Thoracic aorta (tissue), 2 donors: ENCODE measurements at places on chromosomes 16 and 17.

GRCh38 chr17:75181608-75182318, 996 bp downstream of the SUMO2 start:
- no peak for DNase-seq
- H3K4me3 ChIP-seq: peak overlapping the region; percentile 97
- H3K27me3 ChIP-seq: no peaks in the 10 kb centered on the region
- peak overlapping the region; percentile 98 for H3K27ac ChIP-seq

GRCh38 chr16:88196471-88197400, 186.0 kb upstream of the ZNF469 start:
- no peak for DNase-seq
- no peaks in the 10 kb centered on the region for H3K4me1 ChIP-seq
- no peak overlapping the region for H3K27ac ChIP-seq
- H3K36me3 ChIP-seq: no peaks in the 10 kb centered on the region

DNA sequence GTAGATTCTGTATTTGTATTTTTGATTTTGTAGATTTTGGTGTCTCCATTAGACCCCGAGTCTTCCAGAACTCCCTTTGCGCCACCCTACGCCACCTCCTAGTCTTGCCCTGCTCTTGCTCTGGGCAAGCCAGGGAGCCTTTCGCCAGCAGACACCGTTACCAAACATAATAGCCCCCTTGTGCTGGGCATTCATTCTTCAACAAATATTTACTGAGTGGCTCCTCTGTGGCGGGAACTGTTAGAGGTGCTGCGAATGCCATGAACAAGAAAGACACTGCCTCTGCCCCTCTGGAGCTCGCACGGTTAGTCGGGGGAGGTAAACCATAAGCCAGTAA, 841 bp upstream of the GPT2 start:
- H3K36me3 ChIP-seq: no peaks in the 10 kb centered on the region
- no peak for DNase-seq
- peaks cover 33% of the 10 kb centered on the region for H3K4me1 ChIP-seq
- peak overlapping the region; percentile 18 for H3K27ac ChIP-seq

DNA sequence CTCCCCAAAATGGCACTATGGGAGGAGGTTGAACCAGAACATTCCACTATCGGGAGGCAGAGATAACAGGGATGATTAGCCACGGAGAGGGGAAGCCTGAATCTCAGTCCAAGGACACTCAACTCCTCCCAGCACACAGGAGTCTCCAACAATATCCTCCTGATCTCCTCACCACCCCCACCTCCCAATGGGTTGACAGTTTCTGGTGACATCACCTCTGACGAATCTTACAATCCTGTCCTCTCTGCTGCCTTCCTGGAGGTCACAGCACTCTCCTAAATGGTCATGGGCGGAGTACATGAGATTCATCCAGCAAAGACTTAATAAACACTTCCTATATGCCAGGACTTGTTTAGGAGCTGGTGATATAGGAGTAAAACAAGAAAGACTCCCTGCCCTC, 80.9 kb downstream of the SLC6A2 start:
- no peak for DNase-seq
- H3K4me3 ChIP-seq: no peak overlapping the region
- no peaks in the 10 kb centered on the region for H3K27me3 ChIP-seq
- no peaks in the 10 kb centered on the region for H3K4me1 ChIP-seq
- H3K27ac ChIP-seq: no peak overlapping the region
- no peaks in the 10 kb centered on the region for H3K36me3 ChIP-seq

DNA sequence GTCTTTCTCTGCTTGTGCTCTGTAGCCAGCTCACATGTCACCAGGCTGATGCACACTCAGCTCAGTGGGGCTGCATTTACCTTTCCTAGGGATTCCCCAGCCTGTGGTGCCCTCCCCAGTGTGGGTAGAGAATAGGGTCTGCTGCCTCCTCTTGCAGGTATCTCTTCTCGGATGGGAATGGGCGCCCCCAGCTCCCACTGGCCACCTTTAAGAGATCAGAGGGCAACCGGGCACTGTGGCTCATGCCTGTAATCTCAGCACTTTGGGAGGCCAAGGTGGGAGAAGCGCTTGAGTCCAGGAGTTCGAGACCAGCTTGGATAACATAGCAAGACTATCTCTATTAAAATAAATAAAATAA, 3.3 kb downstream of the XYLT2 start:
- H3K27ac ChIP-seq: no peak overlapping the region
- no peak for DNase-seq
- H3K4me3 ChIP-seq: no peak overlapping the region
- H3K4me1 ChIP-seq: peaks cover 13% of the 10 kb centered on the region
- peaks cover 9% of the 10 kb centered on the region for H3K36me3 ChIP-seq

DNA sequence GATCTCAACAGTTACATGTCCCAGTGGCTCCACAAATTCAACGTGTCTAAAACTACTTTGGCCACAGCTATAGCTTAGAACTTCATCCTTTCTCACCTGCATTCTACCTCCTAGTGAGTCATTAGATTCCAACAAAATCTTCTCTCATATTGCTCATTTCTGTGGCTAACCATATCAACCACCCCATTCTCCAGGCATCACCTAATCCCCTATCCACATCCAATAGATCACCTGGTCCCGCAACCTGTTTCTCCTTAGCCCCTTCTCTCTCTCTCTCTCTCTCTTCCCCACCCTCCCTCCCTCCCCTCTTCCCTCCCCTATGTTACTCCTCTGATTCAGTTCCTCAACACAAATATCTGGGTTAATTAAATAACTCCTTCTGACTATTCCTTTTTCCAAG, 64.6 kb downstream of the ANKFN1 start:
- H3K36me3 ChIP-seq: no peaks in the 10 kb centered on the region
- no peaks in the 10 kb centered on the region for H3K27me3 ChIP-seq
- no peak overlapping the region for H3K4me3 ChIP-seq

DNA sequence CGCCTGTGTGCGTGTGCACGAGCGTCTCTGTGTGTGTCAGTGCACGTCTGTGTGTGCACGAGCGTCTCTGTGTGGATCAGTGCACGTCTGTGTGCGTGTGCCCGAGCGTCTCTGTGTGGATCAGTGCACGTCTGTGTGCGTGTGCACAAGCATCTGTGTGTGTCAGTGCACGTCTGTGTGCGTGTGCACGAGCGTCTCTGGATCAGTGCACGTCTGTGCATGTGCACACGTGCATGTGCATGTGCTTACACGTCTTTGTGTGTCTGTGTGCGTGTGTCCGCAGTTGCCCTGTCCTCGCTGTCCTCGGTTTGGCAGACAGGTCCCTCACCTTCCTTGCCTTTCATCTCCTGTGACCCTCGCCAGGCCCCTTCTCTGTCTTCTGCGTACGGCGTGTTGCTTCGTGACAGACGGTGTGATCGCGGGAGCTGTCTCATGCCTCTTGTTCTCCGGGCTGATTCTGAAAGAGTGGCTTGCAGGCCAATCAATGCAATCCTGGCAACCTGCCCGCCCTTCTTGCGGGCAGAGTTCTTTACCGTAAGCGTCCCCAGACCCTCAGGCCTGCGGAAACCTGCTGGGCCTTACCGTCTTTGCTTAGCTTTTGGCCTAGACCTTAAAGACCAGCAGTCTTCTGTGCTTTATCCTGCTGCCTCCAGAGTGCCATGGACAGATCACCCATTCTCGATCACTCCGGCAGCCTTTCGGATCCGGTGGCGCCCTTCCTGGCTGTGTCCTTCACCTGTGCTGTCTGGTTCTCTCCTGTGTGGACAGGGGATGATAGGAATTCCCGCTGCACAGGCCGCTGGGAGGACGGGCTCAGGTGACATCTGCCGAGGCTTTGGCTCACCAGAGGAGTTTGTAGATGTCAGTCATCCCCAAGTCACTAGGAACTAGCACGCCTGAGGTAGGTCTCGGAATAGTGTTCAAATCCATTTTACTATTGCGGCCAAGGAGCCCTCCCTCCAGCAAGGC, 18.5 kb downstream of the MLYCD start:
- DNase-seq: no peak
- no peak overlapping the region for H3K4me3 ChIP-seq
- no peaks in the 10 kb centered on the region for H3K4me1 ChIP-seq
- no peak overlapping the region for H3K27ac ChIP-seq
- no peaks in the 10 kb centered on the region for H3K27me3 ChIP-seq
- peaks cover 60% of the 10 kb centered on the region for H3K36me3 ChIP-seq

GRCh38 chr16:87540072-87540896, 47.5 kb upstream of the ZCCHC14 start:
- peaks cover 18% of the 10 kb centered on the region for H3K4me1 ChIP-seq
- peak overlapping the region; percentile 68 for H3K4me3 ChIP-seq
- peak overlapping the region; percentile 94 for H3K27ac ChIP-seq
- H3K27me3 ChIP-seq: no peaks in the 10 kb centered on the region

GRCh38 chr16:53022374-53022773, 30.3 kb downstream of the CHD9NB start:
- no peak overlapping the region for H3K27ac ChIP-seq
- no peak for DNase-seq
- H3K4me1 ChIP-seq: no peaks in the 10 kb centered on the region
- H3K27me3 ChIP-seq: no peaks in the 10 kb centered on the region
- no peaks in the 10 kb centered on the region for H3K36me3 ChIP-seq

- H3K27me3 ChIP-seq: no peaks in the 10 kb centered on the region
- DNase-seq: no peak
- H3K4me1 ChIP-seq: no peaks in the 10 kb centered on the region
- H3K27ac ChIP-seq: no peak overlapping the region
These were observed 8.2 kb downstream of the CIITA start for GRCh38 chr16:10885246-10885645.

DNA sequence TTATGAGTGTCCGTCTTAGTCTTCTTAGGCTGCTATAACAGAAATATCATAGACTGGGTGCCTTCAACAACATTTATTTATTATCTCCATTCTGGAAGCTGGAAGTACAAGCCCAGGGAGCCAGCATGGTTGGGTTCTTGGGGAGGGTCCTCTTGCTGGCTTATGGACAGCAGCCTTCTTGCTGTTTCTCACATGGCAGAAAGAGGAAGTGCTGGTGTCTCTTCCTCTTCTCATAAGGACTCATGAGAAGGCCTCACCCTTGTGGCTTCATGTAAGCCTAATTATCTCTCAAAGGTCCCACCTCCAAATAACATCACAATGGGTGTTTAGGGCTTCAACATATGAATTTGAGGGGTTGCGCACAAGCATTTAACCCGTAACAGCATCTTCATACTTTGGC, 207.0 kb upstream of the COX10 start:
- DNase-seq: no peak
- no peaks in the 10 kb centered on the region for H3K36me3 ChIP-seq
- no peak overlapping the region for H3K4me3 ChIP-seq
- no peak overlapping the region for H3K27ac ChIP-seq
- peaks cover 19% of the 10 kb centered on the region for H3K4me1 ChIP-seq
- no peaks in the 10 kb centered on the region for H3K27me3 ChIP-seq

DNA sequence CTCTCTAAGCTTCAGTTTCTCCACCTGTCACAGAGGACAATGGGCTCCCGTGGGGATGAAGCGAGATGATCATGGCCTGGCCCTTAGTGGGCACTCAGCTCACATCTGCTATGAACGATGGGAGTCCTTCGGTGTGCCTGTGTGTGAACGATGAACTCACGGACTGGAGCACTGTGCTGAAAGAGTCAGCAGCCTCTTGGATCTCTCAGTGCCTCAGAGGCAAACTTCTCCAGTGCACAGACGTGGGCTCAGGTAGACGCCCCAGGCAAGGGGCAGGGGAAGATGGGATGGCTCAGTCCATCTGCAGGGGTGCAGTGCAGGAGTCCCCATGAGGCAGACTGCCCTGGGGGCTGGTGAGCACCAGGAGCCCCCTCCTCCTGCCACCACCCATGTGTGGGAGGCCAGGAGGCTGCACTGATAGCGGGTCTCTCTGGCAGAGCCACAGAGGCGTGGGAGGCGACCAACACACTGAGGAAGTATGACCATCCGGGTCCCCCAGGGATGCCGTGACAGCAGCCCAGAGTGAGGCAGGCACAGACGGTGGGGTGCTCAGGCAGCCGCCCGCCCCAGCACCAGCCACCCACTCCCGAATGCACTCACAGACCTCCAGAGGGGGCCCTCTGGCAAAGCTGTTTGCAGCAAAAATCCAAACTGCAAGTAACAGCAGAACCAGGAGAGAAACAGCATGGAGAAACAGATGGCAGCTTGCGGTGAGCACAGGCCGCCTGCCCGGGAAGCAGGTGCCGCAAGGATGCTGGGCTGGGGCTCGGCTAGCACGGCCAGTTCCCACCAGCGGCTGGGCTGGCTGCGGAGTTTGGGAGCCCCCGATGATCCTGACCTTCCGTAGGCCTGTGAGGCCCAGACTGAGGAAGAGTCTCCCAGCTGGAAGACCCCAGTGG, 82.7 kb downstream of the RPH3AL start:
- no peak for DNase-seq
- peaks cover 26% of the 10 kb centered on the region for H3K4me1 ChIP-seq
- no peak overlapping the region for H3K27ac ChIP-seq
- H3K4me3 ChIP-seq: no peak overlapping the region
- H3K36me3 ChIP-seq: no peaks in the 10 kb centered on the region

DNA sequence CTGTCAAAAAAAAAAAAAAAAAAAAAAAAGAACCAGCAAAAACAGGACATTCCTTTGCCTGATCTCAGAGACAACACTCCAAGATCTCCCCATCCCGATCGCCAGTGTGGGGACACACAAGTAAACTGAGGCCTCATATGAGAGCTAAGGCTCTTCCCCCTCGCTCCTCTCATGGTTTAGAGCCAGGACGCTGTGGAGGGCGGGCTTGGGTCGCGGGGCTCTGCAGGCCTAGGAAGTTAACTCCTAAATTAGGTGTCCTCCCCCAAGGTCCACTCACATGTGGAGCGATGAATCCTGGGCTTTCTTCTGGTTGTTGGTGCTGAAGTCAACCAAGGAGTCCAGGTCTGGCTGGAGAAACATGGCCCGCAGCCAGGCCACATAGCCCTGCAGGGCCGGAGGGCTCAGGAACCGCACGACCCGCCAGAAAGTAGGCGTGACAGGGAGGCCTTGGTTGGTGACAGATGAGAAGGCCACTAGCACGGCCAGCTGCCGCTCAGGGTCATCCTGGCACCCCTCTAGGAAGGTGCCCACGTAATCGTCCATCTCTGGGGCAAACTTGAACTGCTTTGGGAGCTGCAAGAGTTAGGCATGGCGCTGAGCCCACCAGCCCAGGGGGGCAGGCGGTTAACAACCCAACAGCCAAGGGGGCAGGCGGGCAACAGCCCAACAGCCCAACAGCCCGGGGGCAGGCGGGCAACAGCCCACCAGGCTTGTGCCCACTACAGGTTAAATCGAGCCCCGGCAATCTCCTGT, 5.2 kb downstream of the MYBBP1A start:
- peaks cover 50% of the 10 kb centered on the region for H3K36me3 ChIP-seq
- DNase-seq: no peak
- no peak overlapping the region for H3K4me3 ChIP-seq
- peaks cover 13% of the 10 kb centered on the region for H3K4me1 ChIP-seq

GRCh38 chr16:52561910-52562741, 15.2 kb upstream of the TOX3 start:
- no peak overlapping the region for H3K27ac ChIP-seq
- no peaks in the 10 kb centered on the region for H3K4me1 ChIP-seq
- no peak overlapping the region for H3K4me3 ChIP-seq
- no peak for DNase-seq
